Activated gamma-delta T cell treated with anti-CD3 and anti-CD28 coated beads, Interleukin-2, amount 50 U/mL, for 16 hours (primary cell): ENCODE measurements at places on chromosomes 2 and 18.

- no peak for DNase-seq
Observed at GRCh38 chr2:75503048-75503607, 57.6 kb downstream of the EVA1A start.

GRCh38 chr2:217331523-217332416, 471.9 kb upstream of the TNP1 start:
- no peak for DNase-seq

GRCh38 chr2:134173338-134174016, 80.4 kb upstream of the MGAT5 start:
- no peak for DNase-seq

GRCh38 chr18:51621113-51621863, 423.8 kb upstream of the MEX3C start:
- no peak for DNase-seq

DNA sequence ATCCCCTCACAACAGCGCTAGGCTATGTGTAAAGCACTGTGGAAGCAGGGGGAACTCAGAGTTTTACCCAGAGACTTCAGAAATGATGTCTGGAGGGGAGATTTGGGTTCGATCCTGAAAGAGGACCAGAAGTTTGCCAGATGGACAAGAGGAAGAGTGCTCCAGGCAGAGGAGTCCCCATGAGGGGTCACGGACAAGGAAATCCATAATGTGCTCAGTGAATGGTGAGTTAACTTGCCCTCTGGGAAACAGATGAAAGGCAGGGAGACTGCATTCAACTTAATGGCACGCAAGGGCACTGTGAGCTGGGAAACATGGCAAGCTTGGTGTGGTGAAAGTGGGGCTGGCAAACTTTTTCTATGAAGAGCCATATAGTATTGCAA, 6.0 kb upstream of the ASAP2 start:
- DNase-seq: no peak

- no peak for DNase-seq
Observed at GRCh38 chr2:15797231-15797938, 143.0 kb upstream of the MYCN start.

GRCh38 chr2:237132799-237133198, 47.1 kb downstream of the COPS8 start:
- no peak for DNase-seq

DNA sequence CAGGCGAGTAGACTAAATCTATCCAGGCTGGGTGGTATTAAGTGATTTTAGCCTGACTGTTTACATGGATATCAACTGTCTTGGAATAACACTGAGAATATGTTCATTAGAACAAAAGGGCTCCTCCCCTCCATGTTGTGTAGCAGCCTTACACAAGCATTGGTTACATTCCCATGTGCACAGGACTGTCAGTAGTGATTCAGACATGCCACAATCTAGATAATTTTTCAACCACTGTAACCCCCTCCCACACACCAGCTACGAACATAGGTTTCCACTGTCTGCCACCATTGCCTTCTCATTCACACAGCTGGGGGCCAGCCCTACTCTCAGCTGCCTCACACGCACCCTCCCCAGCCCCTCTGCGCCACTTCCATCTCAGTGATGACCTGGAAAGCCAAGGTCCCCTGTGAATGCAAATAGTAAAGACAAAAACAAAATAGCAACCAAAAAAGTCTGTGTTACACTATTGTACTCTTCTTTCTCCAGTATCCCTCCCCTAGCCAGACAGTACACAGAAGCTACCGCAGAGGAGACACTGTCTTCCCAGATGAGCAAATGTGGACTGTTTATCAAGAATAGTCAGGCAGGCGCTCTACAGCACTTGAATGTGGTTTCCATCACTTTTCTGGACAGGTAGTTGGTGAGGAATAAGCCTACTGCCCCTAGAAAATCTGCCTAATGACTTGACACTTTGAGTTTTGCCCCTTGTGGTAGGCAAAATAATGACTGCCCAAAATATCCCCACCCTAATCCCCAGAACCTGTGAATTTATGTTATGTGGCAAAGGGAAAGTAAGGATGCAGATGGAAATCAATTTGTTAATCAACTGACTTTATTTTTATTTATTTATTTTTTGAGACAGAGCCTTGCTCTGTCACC, 27.9 kb upstream of the TYMS start:
- DNase-seq: no peak

GRCh38 chr18:49055196-49055595, 104.4 kb upstream of the SMAD7 start:
- no peak for DNase-seq

- DNase-seq: no peak
Observed at GRCh38 chr2:120012363-120012762, 514 bp upstream of the EPB41L5 start.

DNA sequence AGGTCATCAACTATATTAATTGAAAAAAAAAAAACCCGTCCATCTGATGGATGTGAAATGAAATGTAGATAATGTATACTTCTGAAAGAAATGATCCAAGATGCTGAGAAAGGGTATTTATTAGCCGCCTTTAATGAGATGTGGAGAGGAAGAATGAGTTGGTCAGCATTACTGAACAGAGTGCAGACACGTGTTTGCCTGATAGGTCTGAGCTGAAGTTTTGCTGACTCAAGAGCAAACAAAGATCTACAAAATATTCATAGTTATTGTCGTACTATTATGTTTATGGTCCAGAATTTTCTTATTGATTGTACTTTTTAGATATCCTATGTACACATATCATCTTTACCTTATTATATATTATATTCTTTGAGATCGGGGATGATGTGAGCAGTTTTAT, 235.3 kb downstream of the RDH14 start:
- no peak for DNase-seq

DNA sequence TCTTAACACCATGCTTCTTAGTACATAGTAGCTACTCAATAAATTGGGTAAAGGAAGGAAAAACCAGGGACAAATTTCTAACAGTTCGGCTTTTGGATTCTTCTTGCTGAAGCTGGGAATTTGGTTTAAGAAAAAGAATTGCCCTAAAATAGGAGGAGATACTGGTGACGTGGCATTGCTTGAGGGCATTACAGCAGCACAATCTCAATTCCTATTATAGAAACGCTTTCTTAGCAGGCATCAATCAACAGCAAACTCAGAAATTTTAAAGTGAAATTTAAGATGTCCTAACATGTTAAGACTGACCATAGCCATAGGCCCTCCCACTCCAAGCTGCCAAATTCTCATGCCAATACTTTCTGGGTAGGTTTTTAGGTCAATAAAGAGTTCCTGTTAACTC, 169.5 kb downstream of the SRBD1 start:
- DNase-seq: no peak

- DNase-seq: no peak
Observed at GRCh38 chr2:54845514-54845913, 122.1 kb downstream of the EML6 start.

DNA sequence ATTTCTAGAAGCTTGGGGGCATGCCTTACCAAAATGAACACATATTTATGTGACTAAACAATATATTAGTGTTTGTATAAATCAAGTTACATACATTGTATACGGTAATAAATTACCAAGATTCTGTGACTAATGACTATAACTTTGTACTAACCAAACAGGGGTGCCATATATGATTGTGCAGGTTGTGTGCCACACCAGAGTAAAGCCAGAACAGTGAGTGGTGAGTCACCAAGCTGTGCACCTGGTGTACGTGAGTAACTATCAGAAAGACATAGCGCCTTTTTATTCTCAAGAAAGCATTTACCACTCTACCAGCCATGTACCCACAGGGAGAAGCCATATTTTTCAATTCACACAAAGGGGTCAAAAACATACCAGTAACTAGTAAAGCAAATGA, 453.2 kb upstream of the PIK3C3 start:
- DNase-seq: no peak

DNA sequence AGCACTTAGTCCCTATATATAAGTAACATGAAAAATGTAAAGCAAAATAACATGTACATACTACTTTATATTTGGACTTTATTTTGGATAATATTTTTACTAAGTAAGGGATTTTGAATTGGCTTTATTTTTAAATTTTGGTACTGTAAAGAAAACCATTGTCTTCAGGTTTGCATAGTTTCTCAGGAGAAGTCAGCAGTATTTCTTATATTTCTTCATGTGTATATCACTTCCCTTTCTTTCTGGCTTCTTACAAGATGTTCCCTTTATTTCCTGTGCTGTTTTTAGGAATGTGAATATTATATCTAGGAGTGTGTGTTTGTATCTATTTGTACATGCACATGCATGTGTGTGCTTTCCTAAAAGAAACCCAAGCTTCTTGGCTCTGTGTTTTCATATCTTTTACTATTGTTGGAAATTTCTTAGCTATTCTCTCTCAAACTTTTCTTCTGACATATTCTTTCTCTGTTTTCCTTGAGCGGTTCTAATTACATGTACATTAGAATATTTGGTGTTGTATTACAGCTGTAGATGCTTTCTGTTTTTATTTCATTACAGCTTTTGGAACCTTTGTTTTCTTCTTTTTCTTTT, 1549.7 kb upstream of the ACVR2A start:
- no peak for DNase-seq

DNA sequence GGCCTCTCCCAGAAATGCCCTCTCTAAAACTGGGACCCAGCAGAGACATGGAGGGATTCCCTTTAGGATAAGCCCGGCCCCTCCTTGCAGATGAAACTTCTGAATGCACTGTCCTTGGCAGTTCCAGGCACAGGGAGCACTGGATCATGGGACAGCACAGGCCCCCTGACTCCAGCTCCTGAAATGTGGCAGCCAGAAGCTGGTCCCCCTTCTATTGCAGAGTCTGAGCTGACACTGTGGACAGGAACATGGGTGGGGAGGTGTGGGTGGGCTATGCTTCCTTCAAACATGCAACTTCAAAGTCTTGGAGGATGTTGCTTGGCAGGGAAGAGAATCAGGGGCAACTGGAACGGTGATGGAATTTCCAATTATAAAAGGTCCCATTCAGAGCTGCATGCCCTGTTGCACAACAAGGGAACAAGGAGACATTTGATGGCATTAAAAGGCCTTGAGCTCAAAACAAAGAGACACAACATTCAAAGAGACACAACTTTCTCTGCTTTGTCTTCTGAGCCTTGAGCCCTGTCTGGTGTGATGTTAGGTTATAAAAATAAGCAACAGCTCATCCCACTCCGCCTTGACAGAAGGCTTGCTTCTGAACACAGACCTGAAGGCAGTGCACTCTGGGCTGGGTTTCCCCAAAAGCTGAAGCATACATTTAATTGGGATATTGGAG, 239.0 kb downstream of the OSR1 start:
- DNase-seq: no peak

DNA sequence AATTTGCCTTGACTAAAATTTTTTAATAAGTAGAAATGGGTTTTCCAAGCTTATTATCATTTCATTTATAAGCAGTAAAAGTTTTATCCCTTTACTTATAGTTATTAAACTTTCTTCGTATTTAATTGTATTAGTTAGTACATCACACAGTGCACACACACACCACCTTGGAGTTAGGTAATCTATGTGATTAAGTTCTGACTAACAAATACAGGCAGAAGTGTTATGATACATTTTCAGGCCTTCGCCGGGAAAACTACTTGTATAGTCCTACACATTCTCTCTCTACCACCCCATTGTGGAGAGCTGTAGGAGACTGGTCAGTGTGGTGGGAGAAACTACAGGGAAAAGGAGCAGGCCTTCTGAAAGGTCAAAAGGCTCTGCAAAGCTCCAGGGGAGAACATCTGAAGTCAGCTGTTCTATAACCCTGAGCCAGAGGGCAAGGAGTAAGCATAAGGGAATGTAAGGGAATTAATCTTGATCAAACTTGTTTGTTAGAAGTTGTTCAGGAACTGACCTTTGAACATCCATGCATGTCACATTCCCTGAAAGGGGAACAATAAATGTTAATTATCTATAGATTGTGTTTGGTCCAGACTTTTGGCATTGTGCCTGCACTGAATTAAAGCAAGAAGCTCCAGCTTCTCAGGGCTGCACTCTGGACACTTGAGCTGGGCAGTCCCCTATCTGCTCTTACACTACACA, 231.7 kb downstream of the FSIP2 start:
- DNase-seq: no peak

DNA sequence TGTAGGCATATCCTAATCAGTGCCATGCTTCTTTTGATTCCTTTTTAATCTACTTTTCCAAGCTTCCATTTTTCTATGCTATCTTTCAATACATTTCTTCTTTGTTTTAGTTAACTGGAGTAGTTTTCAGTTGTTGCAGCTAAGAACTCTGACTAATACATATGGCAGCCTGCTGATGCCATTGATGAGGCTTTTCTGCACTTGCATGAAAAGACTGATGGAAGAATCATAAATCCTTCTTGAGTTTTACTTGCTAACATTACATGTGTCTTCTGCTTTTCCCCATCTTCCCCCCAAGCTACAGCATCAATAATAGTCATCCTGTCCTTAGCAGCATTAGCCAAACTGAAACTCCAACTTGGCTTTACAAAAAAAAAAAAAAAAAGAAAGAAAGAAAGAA, 203.3 kb downstream of the LRP1B start:
- DNase-seq: no peak

DNA sequence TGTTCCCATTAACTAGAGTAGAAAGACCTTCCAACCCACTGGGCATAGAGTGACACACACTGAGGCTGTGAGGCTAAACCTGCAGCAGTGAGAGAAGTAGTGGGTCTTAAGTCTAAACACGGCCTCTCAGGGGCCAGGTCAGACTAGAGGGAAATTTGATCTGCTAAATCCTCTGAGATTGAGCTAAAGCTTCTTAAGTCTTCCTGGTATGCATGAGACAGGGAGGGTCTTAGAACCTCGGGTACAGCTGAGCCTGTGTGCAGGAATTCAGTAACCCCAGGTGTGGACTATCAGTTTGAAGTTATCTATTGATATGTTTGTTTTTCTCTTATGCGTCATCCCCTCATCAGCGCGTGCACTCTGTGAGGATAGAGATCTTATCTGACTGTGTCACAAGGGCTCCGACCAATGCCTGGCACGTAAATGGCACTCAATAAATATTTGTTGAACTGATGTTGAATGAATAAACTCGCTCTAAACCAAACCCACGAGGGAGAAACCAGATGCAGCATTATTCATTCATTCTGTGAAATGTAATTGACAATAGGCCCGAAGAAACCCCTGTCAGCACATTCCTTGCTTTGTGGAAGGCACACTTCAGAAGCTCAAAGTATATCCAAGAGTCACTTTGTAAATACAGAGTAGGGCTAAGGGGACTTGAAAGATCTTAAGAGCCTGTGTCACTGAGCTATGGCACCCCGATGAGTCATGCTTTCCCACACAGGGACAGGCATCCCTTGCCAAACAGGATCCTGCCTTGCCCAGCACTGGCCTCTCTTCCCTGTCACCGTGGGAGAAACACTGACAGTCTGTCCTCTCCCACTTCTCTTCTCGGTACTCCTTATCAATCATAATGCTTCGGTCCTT, 21.7 kb upstream of the RAB10 start:
- DNase-seq: no peak
